ENCODE measurements at places on chromosomes 11 and 22.

DNA sequence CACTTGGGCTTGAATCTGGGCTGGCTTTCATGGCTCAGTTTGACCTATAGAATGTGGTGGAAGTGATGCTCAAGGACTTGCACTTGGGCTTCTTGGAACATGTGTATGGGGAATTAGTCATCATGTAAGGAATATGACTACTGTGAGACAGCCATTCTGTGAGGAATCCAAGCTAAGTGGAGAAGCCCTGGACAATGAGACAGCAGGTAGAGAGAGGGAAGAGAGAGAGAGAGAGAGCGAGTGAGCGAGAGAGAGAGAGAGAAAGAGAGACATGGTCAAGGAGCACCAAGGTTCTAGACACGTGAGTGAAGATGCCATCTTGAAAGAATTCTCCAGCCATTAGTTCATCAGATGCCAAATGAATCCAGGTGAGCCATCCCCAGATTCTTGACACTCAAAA is 261.6 kb upstream of the SORL1-AS1 start:
- DNase-seq: no peak

DNA sequence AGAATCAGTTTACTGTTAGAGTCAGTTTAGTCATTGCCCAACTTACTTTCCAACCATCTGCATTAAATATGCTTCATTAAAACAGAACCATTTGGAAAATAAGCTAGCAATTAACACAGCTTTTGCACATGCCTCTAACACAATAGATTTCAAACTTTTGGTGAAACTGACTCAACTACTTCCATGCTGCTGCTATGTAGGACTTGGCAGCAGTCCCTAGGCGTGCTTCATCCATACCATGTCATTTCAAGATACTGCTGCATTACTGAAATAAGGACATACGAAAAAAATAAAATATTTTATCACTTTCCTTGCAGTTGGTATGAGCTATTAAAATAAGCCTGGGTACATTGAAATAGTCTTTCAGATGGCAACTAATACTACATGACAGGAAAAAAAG is 65.5 kb upstream of the SOX6 start:
- no peak for DNase-seq

GRCh38 chr22:40081662-40082061 is 86.9 kb downstream of the FAM83F start:
- DNase-seq: no peak

DNA sequence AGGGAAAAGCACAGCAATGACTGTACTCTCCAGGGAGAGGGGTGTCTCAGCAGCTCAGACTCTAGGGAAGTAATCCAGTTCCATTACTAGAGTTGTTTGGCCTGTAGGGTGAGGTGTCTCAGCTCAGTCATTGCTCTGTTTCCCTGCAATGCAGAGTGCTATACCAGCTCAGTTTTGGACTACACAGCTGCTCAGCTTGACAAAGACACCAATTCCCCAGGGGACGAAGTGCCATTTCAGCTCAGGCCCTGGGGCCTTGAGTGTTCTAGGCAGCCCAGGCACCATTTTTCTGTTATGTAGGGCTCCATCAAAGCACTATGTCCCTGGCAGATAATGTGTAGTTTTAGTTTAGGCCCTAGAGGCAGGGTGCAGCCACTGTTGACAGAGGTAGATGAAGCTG is 18.2 kb downstream of the CALCB start:
- DNase-seq: no peak

- no peak for DNase-seq
Observed at GRCh38 chr22:42792909-42793847, 63.9 kb downstream of the ARFGAP3 start.

DNA sequence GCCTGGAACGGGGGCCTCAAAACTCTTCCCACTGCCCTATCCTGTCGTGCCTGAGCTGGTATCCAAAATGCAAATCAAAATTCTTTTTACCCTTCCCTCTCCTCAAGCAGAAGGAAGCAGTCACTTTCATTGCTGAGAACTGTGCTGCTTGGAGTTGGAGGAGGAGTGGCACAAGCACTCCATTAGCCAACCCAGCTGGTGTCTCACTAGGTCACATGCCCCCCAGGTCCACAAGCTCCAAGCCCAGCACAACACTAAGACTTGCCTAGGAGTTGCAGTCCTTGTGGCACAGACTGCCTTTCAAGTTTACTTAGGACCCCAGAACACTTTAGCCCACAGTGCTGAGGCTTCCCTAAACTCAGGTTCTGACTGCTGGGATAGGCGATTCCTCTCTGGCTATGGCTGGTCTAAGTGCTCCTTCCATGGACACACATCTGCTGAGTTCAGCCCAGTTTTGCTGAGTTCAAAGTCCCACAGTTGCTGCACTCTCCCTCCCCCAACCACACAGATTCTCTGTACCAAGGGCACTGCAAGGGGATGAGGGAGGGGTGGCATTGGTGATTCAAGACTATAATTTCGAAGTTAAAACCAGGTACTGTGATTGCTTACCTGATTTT is 68.6 kb downstream of the CHRDL2 start:
- no peak for DNase-seq

DNA sequence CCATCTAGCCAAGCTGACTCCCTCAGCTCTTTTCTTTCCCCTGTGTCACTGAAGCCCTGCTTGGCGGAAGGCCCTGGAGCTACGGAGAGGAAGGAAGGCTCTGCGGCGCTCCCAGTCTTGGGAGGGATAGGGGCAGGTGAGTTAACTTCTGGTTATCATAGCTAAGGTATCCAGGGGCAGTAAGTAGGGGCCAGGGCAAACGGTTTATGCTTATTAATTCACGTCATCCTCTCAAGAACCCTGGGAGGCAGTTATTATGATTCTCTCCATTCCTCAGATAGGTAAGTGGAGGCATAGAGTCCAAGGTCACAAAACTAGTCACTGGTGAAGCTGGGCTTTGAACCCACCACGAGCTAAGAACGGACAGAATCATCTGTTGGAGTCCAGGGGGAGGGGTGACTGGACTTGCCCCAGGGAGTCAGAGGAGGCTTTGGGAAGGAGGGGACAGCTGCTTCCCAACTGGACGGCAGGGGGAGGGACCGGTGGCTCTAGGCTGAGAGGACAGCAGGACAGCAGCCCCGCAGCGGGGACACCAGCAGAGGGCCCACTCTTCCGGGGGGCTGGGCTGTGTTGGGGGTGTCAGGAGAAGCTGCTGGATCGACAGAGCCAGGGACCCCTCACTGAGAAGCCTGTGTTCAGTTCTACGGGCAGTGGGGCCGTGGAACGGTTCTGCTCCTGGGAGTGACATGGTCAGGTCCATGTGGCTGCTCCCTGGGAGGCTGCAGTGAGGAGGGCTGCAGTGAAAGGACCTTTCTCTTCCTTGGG is 3.5 kb downstream of the BAIAP2L2 start:
- no peak for DNase-seq

- no peak for DNase-seq
Observed at GRCh38 chr11:34353881-34354280, 3.9 kb downstream of the ABTB2 start.

GRCh38 chr22:37482244-37482643 is 3.9 kb downstream of the MFNG start:
- no peak for DNase-seq

GRCh38 chr22:49102367-49102766 is 725.3 kb downstream of the BRD1 start:
- no peak for DNase-seq

- DNase-seq: no peak
Observed at GRCh38 chr22:33332538-33332937, 274.4 kb upstream of the SYN3 start.

GRCh38 chr22:44312766-44313165 is at the start of gene SHISAL1:
TSS of gene SHISAL1 (minus strand) at chr22:44312951. CDS start at chr22:44300945, 12,006 bp downstream.
- DNase-seq: no peak

DNA sequence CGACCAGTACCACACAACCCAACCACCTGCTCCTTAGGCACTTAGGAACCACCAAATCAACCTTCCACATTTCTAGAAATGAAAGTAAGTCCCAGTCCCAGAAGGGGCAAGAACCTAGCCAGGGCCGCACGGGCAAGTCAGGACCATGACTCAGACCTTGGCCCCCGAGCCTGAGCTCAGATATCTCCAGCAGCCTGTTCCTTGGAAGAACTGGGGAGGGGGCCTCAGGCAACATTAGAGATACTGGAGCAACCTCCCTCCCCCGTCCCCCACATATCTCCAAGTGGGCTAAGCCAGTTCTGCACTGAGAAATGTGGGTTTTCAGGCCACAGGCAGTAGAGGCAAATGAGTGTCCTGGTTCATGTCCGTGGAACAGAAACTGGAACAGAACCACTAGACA is 7.7 kb downstream of the ARAP1 start:
- DNase-seq: no peak

- no peak for DNase-seq
Observed at GRCh38 chr11:76748948-76749347, 34.2 kb upstream of the TSKU start.

GRCh38 chr11:57406337-57406904 is 16.0 kb upstream of the PRG2 start:
- no peak for DNase-seq

DNA sequence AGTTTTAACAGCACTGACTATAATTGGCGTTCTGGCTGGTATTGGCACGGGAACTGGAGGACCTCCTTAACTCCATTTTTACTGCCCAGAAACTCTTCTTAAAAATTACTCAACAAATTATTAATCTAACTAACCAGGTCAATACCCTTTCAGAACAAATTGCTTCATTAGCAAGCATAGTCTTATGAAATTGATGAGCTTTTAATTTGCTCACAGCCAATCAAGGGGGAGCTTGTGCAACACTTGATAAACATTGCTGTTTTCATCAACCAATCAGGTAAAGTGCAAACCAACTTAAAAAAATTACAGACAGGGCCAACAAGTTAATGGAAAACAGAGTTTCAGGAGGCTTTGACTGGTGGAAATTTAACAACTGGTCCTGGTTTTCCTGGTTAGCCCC is 4.6 kb upstream of the APOL3 start:
- DNase-seq: no peak

DNA sequence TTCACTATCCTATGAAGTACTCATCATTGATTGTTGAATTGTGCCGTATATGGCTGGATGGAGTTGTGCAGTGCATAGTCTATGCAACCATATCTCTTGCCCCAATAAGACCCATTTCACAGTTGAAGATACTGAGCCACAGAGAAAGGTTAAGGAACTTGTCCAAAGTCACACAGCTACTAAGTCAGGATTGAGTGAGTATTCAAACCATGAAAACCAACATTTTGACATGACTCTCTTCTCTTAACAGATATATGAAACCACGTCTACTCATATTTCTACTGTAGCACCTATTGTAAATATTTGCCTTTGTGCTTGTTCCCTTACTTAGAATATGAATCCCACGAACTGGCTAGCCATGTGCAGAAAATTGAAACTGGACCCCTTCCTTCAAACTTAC is 58.1 kb downstream of the MAML2 start:
- DNase-seq: no peak

GRCh38 chr22:28053896-28054818 is 135.1 kb upstream of the PITPNB start:
- no peak for DNase-seq

DNA sequence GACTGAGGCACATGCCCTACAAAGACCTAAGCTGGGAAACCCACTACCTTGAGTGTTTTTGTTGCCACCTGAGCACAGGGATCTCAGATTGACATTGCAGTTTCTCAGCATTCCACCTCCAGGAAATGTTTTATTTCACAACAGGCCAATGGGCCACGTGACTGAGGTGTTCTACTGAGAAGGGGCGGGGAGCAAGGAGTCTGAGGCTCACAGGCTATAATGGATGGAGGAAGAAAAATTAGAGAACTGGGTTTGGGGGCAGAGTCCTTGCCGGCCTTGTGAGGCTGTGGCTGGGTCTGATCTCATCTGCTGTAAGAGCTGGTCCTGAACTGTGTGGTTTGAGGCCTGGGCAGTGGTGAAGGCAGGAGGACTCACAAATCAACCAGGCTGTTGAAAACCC is 40.7 kb downstream of the ZNF202 start:
- DNase-seq: no peak

DNA sequence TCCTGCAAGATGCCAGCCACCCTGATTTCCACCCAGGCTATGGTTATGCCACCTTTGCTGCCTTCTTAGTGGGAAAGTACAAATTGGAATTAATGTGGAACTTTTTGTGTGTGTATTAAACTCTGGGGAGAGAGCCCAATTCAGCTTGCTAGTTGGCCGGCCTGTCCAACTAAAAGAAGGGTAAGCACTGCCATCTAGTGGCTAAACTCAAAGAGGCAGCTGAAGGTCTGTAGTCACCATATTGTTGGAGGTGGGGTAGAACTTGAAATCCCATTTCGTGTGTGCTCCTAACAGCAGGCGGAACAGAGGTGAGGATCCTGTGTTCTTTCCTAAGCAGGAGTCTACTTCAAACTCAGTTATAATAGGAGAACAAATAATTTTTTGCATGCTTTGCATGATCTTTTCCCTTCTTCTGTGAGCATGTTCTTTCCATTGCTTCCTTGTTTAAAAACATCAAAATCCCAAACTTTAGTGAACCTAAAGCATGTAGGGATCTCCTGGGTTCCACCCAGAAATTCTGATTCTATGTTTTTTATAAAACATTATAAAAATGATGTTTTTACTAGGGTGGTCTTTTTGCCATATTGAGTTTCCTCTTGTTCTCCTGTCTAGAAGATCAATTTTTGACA is 138.8 kb upstream of the SORL1-AS1 start:
- no peak for DNase-seq

GRCh38 chr22:43100225-43100624 is 10.3 kb upstream of the BIK start:
- no peak for DNase-seq

DNA sequence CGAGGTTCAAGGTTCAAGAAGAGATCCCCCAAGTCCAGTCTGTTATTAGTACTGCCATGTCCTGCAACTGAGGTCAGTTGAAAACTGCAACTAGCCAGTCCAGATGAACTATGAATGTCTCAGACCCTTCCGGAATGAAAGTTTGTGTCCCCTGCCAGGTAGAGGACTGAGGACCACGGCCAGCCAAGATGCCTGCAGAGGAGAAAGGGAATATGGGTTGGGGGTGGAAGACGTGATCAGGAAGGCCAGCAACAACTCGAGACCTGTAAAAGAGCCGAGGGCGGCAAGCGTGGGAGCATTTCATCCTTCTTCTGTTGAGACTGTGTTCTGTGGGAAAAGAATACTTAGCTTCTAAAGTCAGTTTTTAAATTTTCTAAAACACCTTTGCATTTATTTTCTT is 572.4 kb upstream of the B3GAT1 start:
- DNase-seq: no peak

- DNase-seq: no peak
Observed at GRCh38 chr11:65642014-65642671, 4.2 kb downstream of the SIPA1 start.

DNA sequence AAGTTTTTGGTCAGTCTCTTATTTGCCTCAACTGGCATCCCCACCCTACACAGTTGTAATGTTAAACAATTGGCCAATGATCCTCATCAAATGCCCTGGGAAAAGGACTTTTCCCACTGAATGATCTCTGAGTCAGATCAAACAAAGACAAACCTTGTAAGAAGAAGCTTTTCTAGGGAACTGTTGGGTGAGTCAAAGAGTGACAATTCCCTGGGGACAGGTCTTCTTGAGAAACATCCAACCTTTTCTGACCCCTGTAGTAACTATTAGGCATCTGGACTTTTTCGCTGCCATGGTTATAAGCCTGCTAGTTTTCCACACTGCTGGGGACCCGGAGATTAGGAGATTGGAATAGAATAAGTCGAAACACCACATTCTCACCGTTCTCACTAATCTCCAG is 789.8 kb upstream of the API5 start:
- no peak for DNase-seq

- no peak for DNase-seq
Observed at GRCh38 chr11:61812736-61813411, 3.9 kb downstream of the FADS1 start.

GRCh38 chr11:114977651-114978050 is 299.3 kb downstream of the NXPE2 start:
- no peak for DNase-seq

Data from SIG-M5 (cell line).